ENCODE measurements at places on chromosomes 6 and 20.

DNA sequence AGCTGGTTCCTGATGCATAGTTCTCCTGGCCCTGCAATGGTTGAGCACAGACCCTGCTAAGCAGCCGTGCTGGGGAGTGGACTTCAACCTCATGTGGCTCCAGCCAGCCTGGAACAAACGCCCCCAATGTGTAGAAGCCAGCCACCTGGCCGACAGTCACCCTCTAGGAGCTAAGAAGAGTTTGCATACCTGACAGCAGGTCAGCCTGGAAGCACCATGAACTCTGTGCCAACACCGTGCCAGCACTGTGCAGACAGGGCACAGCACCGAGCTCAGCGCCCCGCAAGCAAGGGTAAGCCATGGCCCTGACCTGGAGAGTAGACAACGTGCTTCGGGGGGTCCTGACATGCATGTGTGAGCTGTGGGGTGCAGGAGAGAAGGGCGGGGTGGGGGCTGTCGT is 356.3 kb downstream of the ZFAND3 start:
- DNase-seq, result no peak

DNA sequence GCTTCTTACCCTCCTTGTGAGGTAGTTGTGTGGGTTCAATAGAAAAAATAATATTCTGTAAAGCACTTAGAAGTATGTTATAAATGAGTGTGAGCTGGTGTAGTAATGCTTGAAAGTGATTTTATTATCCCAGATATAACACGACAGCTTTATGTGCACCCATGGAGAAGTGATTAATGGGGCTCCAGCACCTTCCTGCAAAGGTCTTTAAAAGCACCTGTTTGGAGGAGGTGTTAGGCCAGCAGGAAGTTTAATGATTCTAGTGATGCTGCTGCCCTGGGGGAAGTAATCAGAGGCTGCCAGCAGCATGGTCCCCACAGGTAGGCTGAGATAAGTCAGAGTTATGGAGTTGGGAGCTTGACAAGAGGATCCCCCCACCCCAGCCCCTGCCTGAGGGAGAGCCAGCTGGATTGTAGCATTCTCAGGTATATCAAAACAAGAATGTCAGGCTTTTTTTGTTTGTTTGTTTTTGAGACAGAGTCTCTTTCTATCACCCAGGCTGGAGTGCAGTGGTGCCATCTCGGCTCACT is 166.3 kb downstream of the PHACTR1 start:
- DNase-seq, result no peak

DNA sequence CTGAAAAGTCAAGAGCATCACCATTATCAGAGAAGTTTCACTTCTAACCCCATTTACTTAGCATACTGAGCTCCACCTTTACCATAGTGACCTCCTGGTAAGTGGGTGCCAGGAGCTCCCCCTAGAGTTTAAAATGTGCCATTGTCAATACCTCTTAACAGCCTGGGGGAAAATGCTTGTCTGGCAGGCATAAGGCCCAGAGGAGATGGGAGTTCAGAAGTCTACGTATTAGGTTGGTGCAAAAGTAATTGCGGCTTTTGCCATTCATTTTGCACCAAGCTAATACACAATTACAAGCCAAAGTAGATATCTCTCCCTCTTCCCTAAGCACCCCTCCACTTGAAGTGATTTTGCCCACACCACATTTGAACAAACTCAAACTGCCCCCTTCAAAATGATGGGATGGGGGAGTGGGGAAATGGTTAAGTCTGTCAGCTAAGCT is 919.0 kb downstream of the KIF16B start:
- no peak for DNase-seq

DNA sequence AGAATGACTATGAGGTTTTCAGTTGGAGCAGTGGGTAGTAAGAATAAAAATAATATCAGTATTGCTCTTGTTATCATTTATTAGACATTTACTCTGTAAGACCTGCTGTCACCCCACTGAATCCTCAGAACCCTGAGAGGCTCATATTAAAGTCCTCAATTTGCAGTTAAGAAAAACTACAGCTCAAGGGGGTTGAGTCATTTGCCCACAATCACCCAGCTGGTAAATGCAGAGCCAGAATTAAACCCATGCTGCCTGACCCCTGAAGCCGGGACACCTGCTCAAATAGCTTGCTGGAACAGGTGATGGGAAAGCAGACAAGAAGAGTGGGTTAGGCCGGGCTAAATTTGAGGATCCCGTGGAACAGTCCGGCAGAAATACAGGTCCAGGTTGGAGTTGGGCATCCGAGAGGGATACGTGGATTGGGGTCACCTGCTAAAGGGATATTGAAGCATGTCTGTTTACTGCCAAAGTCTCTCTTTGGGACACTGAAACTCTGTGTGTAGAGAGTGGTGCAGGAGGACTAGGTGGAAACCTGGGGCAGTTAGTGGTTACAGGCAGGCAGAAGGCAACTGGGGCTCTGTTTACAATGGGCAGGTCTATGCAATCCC is 344.1 kb downstream of the CDC5L start:
- no peak for DNase-seq

DNA sequence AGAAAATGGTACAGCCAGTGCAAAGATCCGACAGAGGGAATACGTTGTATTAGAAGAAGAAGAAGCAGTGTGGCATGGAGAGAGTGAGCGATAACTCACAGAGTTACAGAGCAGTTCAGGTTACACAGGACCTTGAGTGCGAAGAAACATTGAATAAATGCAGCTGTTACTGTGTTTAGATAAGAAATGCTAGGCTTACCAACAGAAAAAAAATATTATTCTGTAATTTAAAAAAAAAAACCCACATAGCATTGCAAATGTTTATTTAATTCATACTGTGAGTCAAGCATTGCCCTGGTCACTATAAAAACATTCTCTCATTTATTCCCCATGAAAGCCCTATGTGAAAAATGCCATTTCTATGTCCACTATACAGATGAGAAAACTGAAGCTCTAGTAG is 373.4 kb upstream of the EPHA7 start:
- no peak for DNase-seq

GRCh38 chr6:20816126-20816525 is 281.9 kb downstream of the CDKAL1 start:
- no peak for DNase-seq

DNA sequence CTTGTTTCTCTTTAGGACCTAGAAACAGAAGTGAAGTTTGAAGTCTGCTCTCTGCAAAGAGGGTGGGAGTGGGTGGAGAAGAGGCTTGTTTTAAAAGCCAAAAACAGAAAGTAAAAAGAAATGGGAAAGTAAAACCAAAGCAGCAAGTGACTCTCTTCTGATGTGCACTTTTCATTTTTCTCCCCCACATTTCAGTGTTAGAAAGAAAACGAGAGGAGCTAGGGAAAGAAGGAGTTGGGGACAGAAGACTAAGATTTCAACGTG is 1.3 kb downstream of the C6orf141 start:
- DNase-seq, result no peak

DNA sequence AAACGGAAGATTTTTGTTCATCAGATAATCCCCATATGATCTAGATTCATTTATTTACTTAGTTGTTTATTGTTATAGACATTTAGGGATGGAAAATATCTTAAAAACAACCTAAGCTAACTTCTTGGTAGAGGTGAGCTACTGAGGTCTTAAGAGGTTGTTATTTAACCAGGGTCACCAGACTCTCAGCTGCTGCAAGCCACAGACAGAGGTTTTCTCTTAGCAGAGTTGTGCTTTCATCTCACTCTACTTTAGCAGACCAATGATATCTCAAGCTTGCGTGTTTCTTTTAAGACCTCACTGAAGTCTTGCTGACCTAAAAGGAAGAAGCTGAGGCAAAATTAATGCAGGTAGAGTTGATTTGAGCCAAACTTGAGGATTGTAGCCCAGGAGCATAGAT is 43.6 kb downstream of the NCOA7 start:
- no peak for DNase-seq

DNA sequence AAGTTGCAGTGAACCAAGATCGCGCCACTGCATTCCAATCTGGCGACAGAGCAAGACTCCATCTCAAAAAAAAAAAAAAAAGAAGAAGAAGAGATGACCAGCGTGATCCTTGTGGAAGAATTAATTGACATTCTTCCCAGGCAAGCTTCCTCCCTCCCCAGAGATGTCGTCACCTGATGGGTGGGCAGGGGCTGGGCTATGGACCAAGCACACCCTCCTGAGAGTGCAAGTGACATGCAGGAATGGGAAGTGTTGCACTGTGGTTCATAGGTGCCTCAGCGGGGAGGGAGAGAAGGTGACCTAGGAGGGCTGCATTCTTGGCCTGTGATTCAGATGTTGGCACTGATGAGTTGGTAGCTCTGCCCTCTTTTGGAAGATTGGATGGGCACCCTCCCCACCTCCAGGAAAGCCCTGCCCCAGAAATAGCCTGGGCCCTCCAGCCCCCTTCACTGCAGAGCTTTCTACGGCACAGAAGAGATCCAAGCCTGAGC is 37.8 kb downstream of the TAF8 start:
- no peak for DNase-seq

GRCh38 chr20:34472246-34472925 is 43.8 kb upstream of the DYNLRB1 start:
- no peak for DNase-seq

DNA sequence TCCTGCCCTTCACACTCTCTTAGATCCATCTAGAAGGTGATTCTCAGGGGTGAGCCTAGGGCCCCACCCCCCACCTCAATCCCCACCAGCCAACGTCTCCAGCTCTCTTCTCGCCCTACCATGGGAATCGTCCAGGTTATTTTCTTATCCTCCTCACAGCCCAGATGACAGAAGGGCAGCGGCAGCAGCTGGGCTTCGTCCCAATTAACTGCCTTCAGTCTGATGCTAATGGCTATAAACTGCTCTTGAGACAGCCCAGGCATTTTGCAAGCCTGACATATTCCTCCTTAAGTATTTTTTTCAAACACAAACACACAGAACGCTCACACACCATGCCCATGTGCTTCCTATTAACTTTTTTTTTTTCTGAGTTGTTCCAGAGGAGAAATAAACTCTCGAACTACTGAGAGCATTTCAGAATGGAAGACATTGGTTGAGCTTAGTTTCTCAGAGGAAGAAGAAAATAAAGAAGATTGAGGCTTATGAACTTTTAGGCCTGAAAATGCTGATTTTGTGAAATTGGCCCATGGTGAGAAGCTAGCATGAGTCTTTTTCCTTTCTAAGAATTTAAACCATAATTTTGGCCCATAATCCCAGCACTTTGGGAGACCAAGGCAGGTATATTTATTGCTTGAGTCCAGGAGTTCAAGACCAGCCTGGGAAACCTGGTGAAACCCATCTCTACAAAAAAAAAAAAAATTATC is 124.6 kb downstream of the EYA2 start:
- DNase-seq, result no peak

GRCh38 chr6:109186012-109186411 is 90.7 kb downstream of the CEP57L1 start:
- no peak for DNase-seq

DNA sequence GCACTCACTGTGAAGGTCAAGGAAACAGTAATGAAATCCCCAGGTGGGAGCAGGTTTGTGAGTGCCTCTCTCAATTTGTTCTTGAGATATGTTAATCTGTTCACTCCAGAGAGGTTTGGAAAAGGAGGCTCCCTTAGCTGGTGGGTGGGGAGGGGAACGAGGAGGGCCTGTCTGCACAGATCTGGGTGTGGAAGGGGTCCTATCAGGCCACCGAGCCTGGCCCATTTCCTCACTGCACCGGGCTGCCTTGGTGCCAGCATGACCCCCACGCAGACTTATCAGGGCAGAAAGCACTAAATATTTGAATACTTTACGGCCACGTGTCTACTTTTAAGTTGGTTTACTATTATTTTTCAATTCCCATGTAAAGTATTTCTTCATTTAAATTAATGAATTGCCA is 8.3 kb downstream of the AGPAT4 start:
- no peak for DNase-seq

DNA sequence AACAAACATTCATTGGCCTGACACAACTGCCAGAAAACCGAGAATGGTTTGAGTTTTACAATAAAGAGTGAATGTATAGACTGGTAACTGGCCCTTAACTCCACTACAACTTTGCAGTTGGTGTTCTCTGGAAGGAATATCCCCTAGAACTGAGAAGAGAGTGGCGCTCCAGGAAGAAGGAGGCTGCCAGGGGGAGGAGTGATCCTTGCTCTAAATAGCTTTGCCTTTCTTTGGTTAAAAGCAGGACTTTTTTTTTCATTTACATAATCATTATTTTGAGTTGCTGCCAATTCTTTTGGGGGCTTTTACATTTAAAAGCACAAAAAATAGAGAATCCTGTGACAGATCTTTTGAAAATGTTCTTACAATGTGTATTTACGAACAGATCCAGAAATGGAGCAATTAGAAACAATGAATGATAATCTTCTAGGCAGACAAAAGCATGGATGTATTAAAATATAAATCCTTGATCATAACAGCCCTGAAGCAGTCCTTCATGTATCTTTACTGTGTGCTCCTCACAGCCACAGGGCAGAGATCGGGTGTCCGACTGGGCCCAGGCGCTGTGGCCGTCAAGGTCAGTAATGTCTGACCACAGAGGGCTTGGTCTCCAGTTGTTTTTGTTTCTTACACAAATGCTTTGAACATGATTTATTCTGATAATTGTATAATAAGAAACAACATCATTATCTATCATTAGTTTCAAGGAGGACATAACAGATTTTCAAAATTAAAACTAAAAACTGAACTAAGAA is 612.2 kb downstream of the HDGFL1 start:
- no peak for DNase-seq

GRCh38 chr20:59322081-59322480 is 21.7 kb downstream of the EDN3 start:
- DNase-seq, result no peak

DNA sequence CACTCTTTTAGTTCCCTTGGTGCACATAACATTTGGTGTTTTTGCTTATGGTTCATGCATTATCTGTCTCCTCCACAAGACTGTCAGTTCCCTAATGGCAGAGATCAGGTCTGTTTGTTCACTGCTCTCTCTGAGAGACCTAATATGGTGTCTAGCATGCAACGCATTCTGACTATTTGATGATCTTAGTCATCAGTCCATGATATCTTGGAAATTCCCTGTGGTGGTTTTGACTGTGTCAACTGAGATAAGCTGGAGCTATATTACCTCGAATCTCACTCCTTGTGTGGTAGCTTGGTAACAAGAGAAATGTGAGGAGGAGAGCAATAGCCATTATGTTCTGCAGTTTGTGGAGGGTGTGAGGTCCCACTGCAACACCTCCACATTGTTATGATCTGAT is 229.8 kb downstream of the FRK start:
- DNase-seq, result no peak

DNA sequence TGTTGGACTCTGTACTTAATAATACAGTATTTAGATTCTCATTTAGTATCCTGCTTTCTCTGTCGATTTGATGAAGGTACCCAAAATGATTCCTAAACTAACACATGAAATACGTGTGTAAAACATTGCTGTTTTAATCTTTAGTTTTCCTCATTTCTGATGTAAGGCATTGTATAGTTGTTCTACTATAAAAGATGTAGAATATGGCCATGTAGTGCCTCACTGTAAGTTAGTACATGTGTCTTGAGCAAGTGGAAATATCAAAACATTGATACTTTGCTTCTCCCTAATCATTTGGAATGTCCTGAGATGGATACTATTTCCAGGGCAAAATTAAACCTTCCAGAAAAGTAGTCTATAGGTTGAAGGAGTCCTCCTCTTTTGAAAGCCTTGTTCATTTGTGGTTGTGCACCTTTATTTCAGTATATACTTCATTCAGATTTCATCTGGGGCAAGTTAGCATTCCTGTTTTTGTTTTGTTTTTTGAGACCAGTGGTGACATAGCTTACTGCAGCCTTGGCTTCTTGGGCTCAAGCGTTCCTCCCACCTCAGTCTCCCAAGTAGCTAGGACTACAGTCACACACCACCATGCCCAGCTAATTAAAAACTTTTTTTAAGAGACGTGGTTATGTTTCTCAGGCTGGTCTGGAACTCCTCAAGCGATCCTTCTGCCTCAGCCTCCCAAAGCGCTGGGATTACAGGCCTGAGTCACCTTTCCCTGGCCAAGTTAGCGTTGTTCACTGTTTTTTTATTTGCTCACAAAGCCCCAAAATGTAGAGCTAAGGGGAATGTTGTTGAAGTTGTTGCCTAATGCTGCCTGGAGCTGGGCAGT is 11.6 kb downstream of the SRSF3 start:
- DNase-seq, result no peak

Data from stimulated activated effector memory CD8-positive, alpha-beta T cell treated with anti-CD3 and anti-CD28 coated beads, Interleukin-12 subunit alpha, Interleukin-12 subunit beta, amount 100 ng/mL, for 72 hours (primary cell).